T-helper 2 cell treated with Interferon-gamma antibody and Interleukin-4, amounts not matched to agents 5 μg/mL and 100 μg/mL, for 36 hours (primary cell): ENCODE measurements at places on chromosomes 2 and 18.

DNA sequence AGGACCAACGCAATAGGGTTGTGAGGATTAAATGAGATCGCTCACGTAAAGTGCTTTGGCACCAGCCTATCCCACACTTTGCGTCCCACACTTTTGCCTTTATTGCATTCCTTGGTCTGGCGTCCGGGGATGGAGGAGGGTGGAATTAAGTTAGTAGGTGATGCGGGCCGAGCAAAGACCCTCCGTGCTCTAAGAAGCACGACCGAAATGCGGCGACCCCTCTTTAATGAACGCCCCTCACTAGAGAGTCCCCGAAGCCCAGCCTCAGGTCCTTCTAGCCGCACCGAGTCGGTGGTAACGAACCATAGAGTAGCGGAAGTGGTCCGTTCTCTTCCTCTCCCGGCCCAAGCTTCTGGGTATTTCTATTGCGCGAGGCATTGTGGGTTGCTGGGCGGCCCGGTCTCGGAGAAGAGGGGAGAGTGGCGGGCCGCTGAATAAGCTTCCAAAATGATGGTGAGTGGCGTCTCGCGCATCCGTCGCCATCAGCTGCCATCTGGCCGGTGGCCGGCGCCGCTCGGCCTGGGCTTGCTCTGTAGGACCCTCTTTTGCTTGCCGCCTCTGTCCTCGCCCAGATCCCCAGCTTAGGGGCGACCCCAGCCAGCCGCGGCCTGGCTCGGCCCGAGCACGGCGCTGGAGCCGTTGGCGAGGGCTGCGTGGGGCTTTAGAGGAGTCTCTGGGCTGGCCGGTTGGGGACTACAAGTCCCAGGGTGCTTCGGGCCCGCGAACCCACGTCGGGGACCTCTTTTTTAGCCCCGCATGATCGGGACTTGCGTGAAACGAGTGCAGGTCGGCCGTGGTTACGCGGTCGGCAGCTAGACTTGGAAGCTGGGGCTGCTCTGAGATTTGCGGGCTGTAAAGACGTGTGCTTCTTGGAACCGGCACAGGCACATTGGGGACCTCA is at the start of gene CCT7:
Gene CCT7, plus strand, starts transcription at position 377 of the 901 bp plus-strand sequence. Its CDS starts 71 bp downstream, at position 448.
- peak; percentile 86 for DNase-seq

DNA sequence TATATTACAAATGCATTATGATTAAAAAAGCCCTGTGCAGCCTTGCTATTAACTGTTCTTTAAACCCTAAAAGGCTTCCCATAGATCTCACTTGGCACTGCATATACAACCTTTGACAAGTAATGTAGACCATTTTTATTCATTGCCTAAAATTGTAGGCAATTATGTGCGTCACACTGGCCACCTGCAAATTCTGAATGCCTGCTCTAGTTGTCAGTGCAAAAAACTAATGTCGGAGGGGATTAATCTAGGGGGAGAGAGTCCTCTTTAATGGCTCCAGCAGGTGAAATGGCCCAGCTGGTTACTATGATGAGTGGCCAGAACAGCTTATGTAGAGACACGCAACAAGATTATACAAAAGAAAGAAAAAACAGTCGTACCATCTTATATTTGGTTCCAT is 123.2 kb downstream of the OLA1 start:
- DNase-seq, result no peak

DNA sequence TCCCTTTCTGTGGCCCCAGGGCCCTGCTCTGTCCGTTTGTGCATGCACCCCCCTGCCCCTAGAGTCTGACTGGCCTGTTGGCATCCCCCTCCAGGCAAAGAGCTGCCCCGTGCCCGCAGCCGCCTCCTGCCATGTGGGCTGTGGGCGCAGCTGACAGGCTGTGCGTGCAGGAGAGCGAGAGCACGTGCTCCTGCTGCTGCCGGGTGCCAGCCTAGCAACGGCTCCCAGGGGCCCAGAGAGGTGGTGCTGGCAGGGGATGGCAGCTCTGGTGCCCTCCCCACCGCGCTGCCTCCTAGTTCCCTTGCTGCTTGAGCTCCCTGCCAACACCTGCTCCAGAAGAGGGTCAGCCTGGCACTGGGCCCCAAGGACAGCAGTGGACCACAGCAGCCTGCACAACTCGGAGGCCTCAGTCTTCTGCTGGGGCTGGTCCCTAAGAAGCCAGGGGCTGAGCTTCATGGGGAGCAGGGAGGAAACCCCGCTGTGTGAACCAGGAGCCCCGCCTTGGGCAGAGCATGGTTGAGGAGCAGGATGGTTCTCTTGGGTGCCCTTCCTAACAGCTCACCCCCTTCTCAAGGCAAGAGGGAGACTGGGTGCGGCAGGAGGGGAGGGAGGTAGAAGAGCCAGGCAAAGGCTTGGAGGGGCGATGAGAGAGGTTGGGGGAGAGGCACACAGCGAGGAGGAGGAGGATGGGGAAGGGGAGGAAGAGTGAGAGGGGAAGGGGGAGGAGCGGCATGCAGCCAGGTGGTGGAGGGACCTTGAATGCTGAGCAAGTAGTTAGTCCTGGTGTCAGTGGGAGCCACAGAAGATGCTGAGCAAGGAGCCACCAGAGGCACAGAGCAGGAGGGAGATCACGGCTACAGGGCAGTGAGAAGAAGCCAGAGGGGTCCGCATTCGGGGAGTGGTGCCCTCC is 23.8 kb upstream of the PTMA start:
- DNase-seq, result no peak

DNA sequence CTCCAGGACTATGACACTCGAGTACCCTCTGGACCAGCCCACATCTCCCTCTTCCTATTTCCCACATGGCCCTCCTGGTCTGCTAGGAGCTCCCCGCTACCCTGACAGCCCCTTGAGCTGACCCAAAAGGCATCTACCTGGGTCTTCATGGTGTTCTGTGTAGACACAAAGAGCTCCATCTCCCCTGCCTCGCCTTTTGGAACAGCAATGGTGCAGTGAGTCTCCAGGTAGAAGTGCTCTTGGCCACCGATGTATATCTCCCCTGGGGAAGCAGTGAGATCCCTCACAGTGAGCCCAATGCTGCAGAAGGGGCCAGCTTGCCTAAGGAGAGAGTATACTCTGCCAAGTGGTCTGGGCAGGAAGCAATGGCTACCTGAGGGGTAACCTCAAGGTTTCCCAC is 47.8 kb downstream of the XDH start:
- no peak for DNase-seq

DNA sequence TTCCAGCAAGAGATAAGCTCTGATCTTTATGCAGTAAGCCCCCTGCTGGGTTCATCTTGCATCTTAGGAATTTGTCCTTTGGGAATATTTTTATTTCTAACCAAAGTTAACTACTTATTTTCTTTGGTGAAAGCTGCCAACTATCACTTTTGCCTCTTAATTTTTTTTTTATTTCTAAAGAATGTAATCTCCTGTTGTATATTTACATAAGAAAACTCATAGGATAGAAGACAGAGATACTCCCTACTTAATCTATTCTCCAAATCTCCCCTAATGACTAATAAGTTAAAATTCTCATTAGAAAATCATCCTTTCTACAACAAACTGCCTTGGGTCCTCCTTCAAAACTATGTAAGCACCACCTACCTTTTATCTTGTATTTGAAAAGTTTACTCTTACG is 612.2 kb upstream of the SLC39A10 start:
- DNase-seq, result no peak

GRCh38 chr2:205198140-205198525 is 484.2 kb upstream of the NRP2 start:
- DNase-seq, result no peak

DNA sequence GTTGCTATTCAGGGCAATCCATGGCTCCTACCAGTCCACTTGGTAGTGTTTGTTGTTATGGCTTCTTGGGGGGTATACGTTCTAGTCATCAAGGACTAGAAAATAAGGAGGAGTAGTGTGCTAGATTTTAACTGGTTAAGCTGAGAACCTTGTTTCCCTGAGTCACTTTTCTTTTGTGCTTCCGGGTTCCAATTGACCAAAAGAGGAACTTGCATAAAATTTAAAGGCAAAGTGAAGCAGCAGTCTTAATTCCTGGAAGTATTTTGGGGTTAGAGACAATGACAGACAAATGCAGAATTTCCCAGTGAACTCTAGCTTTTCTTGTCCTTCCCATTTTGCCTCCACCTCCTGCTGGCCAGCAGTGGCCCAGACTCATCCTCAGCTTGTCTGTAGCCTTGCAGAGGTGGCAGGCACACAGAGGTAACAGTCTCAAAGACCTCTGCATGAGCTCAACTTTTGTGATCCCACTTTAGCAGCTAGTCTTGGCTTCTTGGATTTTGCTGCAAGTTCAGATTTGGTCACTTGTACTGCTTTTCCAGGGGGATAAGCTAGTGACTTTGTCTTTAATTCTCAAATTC is 1105.8 kb upstream of the NXPH2 start:
- DNase-seq, result no peak

DNA sequence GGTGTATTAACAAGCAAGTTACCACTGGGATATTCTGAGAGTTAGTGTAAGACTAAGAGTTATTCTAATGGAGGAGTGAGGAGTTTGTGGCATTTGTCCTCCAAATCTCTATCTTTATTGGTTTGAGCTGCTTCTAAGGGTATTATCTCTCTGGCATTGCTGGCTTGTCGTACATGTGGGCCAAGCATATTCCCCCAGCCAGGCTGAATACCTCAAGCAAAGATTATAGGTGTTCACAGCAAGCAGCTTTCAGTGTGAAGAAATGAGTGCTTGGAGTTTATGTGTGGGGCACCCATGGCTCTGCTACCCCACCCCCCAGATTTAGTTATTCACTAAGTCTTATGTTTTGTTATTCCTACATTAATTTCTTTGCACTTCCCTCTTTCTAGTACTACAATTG is 193.6 kb upstream of the FANCL start:
- DNase-seq, result no peak

- DNase-seq, result no peak
These were observed 3.8 kb upstream of the ANKRD53 start for GRCh38 chr2:70974592-70974991.

GRCh38 chr2:48072583-48072982 is 166.3 kb upstream of the FBXO11 start:
- DNase-seq, result no peak

- DNase-seq, result no peak
These were observed 134.7 kb upstream of the EPAS1 start for GRCh38 chr2:46162329-46163097.

- no peak for DNase-seq
These were observed 10.0 kb upstream of the CELF4 start for GRCh38 chr18:37575646-37576045.

GRCh38 chr2:74843899-74844298 is 10.0 kb downstream of the HK2 start:
- peak; percentile 49 for DNase-seq

GRCh38 chr2:208175840-208176153 is 12.4 kb upstream of the CRYGA start:
- DNase-seq, result no peak

DNA sequence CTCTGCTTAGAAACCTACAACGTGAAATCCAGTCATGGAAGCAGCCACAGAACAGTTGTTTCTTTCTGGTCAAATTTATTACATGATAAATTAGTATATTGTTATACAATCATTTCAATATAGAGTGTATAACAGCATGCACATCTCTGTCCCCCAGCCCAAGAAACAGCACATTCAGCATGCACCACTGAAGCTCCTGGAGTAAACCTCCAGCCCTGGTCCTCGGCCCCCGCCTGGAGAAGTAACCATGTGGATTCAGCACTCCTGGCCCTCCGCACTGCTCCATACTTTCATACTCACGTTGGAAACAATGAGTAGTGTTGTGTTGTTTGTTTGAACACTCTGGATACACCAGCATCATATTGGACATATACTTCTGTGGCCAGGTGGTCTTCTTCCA is 15.3 kb upstream of the ID2 start:
- no peak for DNase-seq

- DNase-seq, result no peak
These were observed 42.4 kb upstream of the DDX18 start for GRCh38 chr2:117771969-117772630.

DNA sequence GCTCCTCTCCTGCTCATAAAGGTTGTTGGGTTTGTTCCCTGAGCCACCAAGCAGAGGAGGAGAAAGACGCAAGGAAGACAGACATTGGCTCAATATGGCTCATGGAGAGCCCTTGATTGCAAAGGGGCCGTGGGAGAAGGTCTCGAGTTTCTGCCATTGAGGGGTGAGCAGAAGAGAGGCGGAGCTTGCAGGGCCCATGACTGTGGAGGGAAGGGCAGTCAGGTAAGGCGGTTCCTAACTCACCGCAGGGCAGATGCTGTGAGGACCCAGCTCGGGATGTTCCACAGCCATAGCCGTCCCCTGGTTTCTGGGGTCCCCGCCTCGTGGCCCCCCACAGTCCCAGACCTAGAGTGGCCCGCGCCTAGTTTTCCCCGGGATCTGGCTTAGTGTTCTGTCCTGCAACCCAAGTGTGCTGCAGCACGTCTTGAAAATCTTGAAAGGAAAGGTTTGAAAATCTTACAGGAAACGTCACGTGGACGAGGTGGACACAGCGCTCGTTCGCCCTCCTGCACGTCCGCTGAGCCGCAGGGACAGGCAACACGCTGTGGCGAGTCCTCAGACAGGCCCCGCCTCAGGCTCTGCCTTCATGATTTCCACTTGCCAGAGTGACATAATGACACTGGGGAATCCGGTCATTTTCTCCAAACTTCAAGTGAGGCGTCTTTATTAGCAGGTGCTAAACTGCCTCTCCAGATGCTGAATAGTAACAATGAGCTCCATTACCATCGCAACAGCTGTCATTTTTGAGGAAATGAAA is 105.5 kb upstream of the HDAC4 start:
- no peak for DNase-seq

DNA sequence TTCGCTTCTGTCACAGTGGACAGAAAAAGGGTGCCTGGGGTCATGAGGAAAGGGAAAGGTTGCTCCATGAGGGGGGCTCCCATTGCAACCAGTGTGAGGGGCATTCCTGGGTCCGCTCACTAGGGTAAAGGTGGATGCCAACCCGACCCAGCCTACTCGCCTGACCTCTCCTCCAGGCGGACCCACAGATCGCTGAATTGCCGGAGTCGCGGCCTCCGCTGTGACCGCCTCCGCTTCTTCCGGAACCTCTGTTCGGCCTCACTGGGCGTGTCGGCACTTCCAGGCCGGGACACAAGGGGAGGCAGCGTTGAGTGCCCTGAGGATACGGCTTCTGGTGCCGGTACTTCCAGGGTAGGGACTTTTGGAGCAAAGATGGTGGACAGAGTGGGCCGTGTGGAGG is 57.1 kb downstream of the TRABD2A start:
- DNase-seq, result no peak

GRCh38 chr2:109736177-109736827 is 57.8 kb upstream of the RGPD5 start:
- no peak for DNase-seq

GRCh38 chr18:11956371-11957308 is 24.7 kb upstream of the IMPA2 start:
- no peak for DNase-seq
